Mammary epithelial cell (primary cell): ENCODE measurements at places on chromosomes 12 and 14.

- no peak for DNase-seq
Measured at GRCh38 chr12:123491056-123491455, 33.1 kb downstream of the SNRNP35 start.

GRCh38 chr12:16325426-16325825 is 22.0 kb upstream of the MGST1 start:
- DNase-seq = no peak

GRCh38 chr12:88063375-88063774 is 34.2 kb upstream of the C12orf50 start:
- DNase-seq = peak; percentile 14

- DNase-seq = no peak
Measured at GRCh38 chr12:26058818-26059217, 66.0 kb downstream of the BHLHE41 start.

DNA sequence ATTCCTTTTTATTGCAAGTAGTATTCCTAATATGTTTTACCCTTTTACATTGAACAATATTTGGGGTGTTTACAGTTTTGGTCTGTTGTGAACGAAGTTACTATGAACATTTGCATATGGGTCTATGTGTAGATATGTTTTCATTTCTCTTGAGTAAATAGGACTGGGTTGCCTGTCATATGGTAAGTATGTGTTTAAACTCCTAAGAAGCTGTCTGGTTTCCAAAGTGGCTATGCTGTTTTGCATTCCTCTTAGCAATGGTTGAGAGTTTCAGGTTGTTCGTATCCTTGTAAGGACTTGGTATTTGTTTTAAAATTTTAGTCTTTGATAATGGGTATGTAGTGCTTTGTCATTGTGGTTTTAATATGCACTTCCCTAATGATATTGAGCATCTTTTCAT is 6.3 kb downstream of the METAP2 start:
- DNase-seq = no peak

GRCh38 chr12:116143909-116144308 is 133.6 kb downstream of the MED13L start:
- peak; percentile 54 for DNase-seq

DNA sequence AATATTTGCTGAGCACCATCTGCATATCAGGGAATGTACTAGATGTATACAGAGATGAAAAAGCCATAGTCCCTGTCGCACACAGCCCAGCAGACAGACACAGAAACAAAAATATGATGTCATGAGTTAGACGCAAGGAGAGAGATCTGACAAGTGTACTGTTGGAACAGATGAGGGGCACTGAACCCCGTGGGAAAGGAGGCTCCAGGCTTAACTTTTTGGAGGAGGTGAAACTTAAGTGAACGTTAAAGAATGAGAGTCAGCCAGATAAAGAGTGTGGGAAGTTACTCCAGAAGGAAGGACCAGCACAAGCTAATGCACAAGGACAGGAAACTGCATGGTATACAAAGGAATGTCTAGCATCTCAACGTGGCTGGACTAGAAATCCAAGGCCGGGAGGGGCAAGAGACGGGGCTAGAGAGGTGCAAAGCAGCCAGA is 2.5 kb upstream of the ACTN1 start:
- no peak for DNase-seq

- peak; percentile 43 for DNase-seq
Measured at GRCh38 chr12:25529738-25530137, 23.3 kb downstream of the LMNTD1 start.

DNA sequence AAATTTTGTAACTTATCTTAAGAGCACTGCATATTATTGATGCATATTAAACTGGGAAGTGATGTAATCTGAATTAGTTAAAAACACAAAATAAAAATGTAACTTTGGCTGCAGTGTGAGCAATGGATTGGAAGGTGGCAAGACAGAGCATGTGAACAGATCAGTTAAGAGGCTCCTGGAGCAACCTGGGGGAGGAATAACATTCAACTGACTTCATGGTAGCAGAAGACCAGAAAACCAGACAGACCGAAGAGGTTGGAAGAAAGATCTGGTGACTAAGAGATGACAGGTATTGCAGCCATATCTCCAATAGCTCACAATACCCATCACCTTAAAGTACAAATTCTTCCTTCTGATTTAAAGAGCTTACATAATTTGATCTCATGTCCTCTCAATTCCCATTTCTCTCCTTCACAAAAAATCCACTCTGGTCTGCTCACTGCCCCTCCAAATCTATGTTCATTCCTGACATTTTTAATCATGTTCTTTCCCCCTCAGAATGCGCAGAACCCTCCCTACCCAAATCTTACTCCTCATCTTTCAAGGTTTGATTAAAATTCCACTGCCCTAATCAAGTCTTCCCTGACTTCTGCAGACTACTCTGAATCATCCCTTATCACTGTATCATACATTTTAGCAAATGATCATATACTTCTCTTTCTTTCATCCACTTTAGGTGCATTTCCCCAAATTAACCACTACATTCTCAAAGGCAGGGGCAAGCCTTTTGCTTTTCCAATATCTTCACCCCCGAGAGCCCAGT is 51.5 kb downstream of the DUSP16 start:
- peak; percentile 90 for DNase-seq

DNA sequence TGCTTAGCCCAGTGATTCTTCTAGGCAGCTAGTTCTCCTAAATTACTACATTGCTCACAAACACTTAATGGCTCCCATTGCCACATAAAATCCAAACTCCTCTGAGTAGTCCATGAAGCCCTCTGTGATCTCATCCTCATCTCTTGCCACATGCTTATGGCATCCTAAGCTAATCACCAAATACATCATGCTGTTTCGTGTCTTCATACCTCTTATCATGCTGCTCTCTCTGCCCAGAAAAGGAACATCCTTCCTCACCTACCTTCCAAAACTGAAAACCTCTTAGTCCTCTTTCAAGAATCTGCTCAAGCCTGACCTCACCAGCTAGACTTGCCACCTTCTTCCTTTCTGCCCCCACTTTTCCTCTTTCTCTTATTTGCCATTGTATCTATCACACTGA is 108.5 kb downstream of the DUSP6 start:
- no peak for DNase-seq
